Dorsolateral prefrontal cortex (tissue), 122 donors: ENCODE measurements at places on chromosomes 4 and X.

- no peak for DNase-seq
Observed at GRCh38 chr4:185122681-185123345, 20.3 kb upstream of the SLC25A4 start.

- no peak for DNase-seq
Observed at GRCh38 chrX:110146521-110146920, 143.6 kb downstream of the TMEM164 start.

- DNase-seq, result no peak
Observed at GRCh38 chr4:89301003-89301402, 6.6 kb downstream of the GPRIN3 start.

DNA sequence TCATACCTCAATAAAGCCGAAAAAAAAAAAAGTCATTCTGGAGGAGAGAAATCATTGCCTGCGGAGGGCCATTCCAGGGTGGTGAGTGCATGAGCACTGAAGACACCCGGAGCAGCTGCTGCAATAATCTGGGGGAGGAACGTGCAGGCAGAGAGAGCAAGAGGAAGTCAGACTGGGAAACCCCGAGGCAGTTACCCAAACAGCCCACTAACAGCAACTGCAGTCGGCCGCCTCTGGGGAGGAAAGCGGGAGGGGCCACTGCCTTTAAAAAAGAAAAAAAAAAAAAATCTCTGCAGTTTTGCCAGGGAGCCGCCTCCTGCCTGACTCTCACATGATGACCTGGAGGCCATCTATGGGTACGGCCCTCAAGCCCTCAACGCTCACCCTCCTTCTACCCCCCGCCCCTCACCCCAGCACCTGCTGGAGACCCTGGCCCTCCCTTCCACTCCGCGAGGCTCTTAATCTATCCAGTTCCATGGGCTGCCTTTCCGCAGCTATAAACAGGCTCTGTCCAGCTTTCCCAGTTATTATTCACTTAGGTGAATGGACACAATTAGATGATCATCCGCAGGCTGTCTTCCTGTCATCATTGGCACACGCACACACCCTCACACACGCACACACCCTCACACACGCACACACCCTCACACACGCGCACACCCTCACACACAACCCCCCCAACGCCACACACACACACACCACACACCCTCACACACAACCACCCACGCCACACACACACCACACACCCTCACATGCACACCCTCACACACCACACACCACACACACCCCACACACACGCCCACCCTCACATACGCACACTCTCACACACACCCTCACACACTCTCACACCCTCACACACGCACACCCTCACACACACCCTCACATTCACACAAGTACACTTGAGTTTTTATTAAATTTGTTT, 3.4 kb upstream of the AVPR2 start:
- DNase-seq, result no peak

GRCh38 chr4:83894831-83895230, 358.9 kb downstream of the GPAT3 start:
- no peak for DNase-seq

- no peak for DNase-seq
Observed at GRCh38 chr4:98262431-98262830, 1.2 kb downstream of the RAP1GDS1 start.

GRCh38 chrX:111101580-111101979, 5.6 kb downstream of the PAK3 start:
- DNase-seq, result no peak

DNA sequence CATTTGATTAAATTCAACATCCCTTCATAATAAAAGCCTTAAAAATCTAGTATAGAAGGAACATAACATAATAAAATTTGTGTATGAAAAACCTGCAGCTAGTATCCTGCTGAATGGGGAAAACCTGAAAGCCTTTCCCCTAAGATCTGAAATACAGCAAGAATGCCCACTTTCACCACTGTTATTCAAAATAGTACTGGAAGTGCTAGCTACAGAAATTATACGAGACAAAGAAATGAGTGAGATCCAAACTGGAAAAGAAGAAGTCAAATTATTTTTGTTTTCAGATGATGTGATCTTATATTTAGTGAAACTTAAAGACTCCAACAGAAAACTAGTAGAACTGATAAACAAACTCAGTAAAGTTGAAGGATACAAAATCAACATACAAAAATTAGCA, 152.9 kb downstream of the RTL3 start:
- DNase-seq, result no peak

- no peak for DNase-seq
Observed at GRCh38 chrX:55340896-55341433, 76.2 kb upstream of the PAGE3 start.

GRCh38 chr4:182825003-182825402, 92.2 kb downstream of the DCTD start:
- no peak for DNase-seq

GRCh38 chrX:45801554-45801953, 600.9 kb upstream of the DIPK2B start:
- no peak for DNase-seq

- DNase-seq, result no peak
Observed at GRCh38 chr4:109826719-109827118, 1.1 kb upstream of the RRH start.

- DNase-seq, result no peak
Observed at GRCh38 chrX:20432048-20432447, 165.3 kb upstream of the RPS6KA3 start.

GRCh38 chr4:185396724-185397385, at the start of gene ANKRD37:
TSS of gene ANKRD37 (plus strand) at chr4:185396841. CDS start at chr4:185396924, 83 bp downstream.
- DNase-seq, result peak; percentile 21

- DNase-seq, result no peak
Observed at GRCh38 chrX:103722505-103722904, 11.8 kb downstream of the TMEM31 start.

DNA sequence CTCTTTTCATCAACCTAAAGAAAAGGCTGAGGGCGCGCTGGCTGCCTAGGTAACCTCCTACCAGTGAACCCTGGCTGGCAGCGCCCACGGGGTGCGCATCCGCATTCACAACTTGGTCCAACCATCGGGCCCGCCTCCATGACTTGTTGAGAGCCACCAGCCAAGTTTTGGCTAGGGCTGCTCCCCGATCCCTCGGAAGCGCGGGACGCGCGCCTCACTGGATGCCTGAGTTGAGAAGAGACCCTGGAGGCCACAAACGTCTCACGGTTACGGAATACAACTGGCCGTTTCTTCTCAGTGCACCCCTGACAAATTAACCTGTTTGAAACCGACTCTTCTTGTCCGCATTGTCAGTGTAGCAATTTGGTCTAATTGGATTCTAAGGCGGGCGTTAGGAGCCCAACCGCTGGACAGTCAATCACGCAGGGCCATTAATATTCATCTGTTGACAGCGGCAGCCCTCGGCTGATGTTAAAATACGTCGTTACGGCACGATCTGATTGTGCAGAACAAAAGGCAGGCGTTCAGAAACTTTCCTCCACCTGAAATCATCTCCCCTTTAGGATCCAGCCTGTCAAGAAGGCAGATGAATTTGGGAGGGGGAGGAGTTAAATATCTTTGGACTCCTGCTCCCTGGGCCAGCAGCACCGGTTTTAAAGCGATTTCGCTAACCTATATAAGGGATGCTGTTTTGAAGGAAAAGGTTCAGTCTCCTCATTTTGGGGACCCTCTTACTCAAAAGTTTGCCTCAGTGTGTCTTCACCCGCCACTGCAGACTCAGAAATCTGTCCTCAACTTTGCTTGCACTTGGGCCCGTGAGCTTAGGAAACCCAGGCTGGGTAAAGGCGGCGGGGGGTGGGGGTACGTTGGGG, 1.2 kb downstream of the GPC3 start:
- no peak for DNase-seq

DNA sequence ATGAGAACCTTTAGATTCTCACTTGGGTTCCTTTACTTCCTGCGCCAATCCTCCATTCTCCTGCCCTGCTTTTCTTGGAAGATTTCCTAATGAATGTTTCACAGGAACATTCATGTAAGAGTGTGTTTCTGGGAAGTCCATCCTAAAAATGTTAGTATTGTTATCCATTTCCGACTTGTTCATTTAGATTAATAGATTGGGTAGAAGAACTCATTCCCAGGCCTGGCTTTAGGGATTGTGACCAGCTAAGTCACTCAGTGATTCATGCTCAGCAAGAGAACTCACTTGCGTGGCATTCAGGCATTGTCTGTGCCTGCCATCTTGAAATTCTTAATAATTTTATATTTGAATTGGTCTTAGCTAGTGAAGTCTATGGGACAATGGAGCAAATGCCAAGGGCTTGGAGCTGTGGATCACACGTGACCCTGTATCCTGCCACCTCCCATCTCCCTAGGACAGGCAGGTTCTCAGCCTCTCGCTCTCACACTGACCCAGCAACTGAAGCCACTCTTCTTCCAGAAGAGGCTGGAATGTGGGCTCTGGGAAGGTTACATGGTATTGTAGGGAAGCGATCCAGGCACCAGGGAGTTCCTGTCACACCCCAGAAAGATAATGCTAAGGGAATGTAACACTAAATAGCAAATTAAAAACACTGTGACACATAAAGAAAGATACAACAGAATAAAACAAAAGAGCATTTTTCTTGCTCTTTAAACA, 562.1 kb downstream of the TMA16 start:
- no peak for DNase-seq

- no peak for DNase-seq
Observed at GRCh38 chr4:29046781-29047180, 1673.4 kb upstream of the PCDH7 start.

- DNase-seq, result no peak
Observed at GRCh38 chr4:140343303-140343702, 30.1 kb upstream of the SCOC start.

DNA sequence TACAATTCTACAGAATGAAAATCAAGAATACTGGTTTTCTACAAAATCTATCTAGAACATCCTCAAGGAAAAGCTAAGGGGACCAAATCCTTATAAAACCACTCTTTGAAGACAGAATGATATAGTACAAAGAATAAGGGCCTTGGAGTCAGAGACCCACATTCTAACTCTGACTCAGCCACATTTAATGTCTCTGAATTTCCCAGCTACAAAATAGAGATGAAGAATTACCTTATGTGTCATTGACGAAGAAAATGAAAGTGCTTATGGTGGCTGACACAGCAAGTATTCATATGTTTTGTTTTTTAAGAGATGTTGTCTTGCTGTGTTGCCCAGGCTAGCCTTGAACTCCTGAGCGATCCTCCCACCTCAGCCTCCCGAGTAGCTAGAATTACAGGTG, 35.9 kb upstream of the CXorf38 start:
- DNase-seq, result no peak

DNA sequence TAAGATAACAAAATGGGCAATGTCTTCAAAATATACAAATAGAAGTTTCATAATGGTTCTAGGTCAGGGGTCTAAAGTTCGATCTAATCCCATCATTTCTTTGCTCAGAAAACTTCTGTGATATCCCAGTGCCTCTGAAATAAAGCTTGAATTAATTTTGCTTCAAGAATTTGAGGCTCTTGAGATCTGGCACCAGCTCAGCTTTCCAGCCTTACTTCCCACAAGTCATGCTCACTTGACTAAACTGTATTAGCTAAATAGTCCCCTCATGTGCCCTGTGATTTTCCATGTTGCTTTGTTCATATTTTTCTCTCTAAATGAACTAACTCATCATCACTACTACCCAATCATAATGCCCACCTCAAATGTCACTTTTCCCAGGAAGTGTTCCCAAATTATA, 50.8 kb upstream of the MBNL3 start:
- DNase-seq, result no peak

DNA sequence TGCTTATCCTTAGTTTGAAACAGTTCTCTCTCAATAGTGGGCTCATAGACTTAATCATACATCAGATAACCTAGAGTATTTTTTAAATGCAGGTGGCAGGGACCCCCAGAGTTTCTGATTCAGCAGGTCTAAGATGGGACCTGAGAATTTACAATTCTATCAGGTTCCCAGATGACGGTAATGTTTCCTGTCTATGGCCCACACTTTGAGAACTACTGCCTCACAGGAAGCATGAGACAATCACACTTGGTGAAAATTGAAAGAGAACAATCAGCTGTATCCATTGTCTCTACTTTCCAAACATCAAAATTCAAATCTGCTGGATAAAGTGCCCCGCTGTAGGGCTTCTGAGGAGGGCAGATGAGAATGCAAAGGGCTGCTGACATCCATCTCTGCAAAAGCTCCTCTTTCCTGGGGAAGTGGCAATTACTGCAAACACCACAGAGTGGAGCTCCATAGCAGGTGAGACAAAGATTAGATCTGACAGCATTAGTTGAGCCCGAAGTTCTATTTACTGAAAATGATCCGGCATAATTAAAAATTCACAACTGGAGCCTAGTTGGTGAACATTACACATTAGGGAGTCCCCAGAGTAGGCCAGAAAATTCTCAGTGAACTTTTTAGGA, 187.8 kb upstream of the MBNL3 start:
- DNase-seq, result no peak

DNA sequence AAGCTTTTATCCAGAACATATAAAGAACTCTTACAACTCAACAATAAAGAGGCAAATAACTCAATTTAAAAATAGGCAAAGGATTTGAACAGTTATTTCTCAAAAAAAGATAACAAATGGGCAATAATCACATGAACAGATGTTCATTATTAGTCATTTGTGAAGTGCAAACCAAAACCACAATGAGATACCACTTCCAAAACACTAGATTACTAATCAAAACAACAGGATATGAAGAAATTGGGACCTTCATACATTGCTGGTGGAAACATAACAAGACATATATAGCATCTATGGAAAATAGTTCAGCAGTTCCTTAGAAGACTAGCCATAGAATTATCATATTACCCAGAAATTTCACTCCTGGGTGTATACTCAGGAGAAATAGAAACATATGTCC, 224.6 kb downstream of the FBXO8 start:
- no peak for DNase-seq

GRCh38 chrX:2492531-2493218, 8.1 kb downstream of the DHRSX start:
- peak; percentile 21 for DNase-seq

DNA sequence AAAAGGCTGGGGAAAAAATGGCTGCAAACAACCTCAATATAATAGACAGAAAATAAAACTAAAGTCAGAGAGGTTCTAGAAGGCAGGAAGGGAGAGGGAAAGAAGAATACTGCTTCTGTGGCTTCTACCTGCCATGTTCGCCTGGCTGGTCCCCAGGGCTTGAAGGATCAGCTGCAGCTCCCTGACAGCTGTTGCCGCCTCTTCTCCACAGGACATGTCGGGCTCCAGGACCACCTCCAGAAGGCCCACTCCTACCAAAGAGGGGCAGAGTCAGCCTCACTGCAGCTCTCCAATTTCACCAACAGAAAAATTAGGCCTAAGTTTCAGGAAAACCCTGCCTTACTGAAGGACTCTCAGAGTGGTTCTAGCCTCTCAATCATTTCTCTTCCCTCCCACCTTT, 44.9 kb downstream of the GATB start:
- DNase-seq, result no peak

- DNase-seq, result no peak
Observed at GRCh38 chrX:48493890-48494364, 14.9 kb upstream of the PORCN start.

GRCh38 chr4:184648313-184649025, 778 bp downstream of the CASP3 start:
- DNase-seq, result peak; percentile 77

DNA sequence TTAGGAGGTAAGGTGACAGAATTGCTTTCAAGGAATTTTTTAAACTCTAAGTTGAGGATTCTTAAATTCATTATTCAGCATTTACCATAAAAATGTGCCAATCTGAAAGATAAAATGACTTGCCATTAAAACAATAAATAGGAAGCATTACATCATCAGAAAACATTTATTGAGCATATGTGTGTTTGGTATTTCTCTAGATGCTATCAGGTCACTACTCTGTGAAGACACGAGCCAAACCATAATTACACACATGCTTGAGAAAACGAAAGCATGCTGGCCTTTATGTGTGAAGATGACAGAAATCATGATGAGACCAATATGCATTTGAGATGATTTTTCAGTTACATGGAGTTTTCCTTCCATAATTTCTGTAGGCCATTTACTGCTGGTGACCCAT, 12.3 kb upstream of the IL21 start:
- DNase-seq, result no peak
